ENCODE measurements at places on chromosomes 1 and 21.

- no peak for DNase-seq
Measured at GRCh38 chr1:214660900-214661299, 57.9 kb downstream of the CENPF start.

GRCh38 chr1:203601716-203602309 is 24.8 kb upstream of the ATP2B4 start:
- DNase-seq = no peak

DNA sequence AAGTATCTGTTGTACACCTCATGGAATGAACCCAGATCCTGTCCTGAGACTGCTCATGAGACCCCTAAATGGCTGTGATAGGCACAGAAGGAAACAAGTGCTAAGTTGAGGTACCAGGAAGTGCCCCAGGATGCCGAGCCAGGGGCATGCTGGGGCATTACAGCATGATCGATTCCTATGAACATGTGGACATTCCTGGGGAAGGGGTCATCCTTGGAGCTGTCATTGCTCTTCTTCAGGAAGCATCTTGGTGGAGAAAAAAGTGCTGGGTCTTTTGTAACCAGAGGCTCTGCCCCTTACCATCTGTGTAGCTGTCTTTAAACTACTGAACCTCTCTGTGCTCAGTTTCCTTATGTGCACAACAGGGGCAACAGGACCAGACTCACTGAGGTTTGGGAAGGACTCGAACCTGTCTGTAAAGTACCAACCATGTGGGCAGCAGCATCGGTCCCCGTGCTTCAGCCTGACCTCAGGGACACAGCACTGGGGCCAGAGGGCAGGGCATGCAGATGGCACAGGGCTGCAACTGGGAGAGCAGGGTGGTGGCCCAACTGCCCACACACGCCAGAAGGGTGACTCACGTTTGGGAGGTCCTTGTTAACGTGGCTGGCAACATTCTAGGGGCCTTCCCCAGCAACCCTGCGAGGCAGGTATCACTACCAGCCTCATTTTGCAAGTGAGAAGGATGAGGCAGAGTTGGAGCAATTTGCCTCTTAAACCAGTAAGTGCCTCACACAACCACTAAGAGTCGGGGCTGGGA is 142.3 kb upstream of the EDN2 start:
- no peak for DNase-seq

DNA sequence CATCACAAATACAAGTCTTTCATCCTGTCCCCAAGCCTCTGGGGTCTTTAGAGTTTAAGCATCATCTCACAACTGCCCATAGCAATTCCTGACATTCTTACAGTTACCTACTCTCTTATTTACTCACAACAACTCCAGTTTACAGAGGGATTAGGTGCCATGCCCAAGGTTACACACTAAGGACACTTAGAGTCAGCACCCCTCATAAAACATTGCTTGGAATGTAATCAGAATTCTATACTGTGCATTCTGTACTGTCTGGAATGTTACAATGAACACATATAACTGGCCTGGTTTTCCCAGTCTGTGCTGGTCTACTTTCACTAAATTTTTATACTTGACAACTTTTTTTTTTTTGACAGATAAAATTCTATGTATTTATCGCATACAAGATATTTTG is 14.5 kb upstream of the RBM15 start:
- no peak for DNase-seq

GRCh38 chr1:26744075-26744959 is 43.4 kb upstream of the PIGV start:
- DNase-seq = no peak

DNA sequence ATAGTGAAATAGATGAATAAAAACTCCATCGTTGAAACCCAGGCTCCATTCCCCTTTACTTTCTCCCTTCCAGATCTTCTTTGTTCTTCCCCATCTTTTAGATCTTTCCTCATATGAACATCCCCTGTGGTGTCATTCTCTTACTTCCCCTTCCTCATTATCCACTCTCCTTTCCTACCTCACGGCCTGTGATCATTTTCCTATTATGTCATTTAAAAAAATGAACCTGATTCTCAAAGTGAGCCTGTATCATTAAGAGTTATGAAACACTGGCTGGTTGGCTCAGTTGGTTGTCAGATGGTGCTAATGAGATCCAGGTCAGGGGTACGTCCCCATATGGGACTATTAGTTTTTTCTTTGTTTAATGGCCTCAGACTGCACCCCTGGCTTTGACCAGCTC is 38.3 kb downstream of the TCEANC2 start:
- no peak for DNase-seq

- no peak for DNase-seq
Measured at GRCh38 chr1:177119311-177119710, 45.2 kb downstream of the ASTN1 start.

GRCh38 chr1:225347123-225347683 is 80.6 kb downstream of the LBR start:
- no peak for DNase-seq

DNA sequence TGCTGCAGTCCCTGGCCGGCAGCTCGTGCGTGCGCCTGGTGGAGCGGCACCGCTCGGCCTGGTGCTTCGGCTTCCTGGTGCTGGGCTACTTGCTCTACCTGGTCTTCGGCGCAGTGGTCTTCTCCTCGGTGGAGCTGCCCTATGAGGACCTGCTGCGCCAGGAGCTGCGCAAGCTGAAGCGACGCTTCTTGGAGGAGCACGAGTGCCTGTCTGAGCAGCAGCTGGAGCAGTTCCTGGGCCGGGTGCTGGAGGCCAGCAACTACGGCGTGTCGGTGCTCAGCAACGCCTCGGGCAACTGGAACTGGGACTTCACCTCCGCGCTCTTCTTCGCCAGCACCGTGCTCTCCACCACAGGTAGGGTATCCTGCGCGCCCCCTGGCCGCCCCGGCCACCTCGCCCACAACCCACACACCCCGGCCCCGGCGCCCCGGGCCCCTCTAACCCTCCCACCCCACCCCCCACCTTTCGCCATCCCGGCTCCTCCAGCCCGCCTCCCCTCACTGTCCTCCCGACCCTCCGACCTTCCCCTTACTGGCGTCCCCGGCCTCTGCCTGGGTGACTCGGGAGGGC is 352 bp downstream of the KCNK1 start:
- DNase-seq = no peak

- no peak for DNase-seq
Measured at GRCh38 chr1:31548534-31548906, 27.8 kb upstream of the TINAGL1 start.

- no peak for DNase-seq
Measured at GRCh38 chr1:168468822-168469221, 75.0 kb downstream of the XCL2 start.

DNA sequence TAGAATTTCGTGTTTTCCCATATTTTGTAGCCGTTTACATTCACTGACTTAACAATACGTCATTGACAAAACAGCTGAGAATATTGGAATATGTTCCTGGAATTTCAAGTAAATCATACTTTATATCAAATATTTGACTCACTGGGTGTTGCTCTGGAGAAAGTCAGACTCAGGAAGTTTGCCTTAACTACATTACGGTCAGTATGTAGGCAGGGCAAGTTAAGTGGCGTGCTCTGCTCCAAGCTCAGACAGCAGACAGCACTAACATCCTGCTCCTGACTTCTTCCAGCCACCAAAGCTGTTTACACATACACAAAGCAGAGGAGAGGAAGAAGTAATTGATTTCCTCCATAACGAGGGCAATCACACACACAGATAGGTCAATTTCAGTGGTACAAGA is 414.6 kb downstream of the LRRIQ3 start:
- DNase-seq = no peak

DNA sequence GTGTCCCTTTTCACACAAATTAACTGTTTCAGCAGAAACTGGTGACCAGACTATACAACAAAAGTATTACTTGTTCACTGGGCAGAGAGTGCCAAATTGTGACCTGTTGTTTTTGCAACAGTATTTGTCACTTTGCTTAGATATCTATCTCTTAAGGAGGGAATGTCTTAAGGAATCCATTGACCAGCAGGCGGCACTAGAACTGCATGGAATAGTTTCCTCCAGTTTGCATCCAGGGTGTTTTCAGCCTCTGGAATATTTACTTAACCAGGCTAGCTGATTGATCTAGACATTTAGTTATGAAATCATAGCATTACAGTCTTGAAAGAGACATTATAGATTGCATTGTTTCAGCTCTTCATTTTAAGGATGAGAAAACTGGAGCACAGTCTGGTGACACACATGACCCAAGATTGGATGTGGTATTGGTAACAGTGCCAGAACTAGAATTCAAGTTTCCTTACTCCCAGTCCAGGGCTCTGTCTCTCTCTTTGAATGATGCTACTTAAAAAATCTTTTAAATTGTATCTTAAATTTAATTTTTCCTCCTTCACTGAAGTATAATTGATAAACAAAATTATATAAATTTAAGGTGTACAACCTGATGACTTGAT is 16.9 kb downstream of the RPTN start:
- DNase-seq = no peak

DNA sequence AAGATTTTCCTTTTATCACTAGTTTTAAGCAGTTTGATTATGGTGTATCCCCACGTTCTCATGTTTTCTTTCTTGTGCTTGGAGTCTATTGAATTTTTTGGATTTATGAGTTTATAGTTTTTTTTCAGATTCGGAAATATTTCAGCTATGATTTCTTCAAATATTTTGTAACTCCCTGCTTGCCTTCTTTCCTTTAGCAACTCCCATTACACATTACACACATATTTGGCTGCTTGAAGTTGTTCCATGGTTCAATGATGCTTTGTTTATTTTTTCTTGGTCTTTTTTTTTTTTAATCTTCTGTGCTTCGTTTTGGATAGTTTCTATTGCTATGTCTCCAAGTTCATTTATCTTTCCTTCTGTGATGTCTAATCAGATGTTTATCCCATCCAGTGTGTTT is 48.5 kb upstream of the WARS2 start:
- DNase-seq = no peak

DNA sequence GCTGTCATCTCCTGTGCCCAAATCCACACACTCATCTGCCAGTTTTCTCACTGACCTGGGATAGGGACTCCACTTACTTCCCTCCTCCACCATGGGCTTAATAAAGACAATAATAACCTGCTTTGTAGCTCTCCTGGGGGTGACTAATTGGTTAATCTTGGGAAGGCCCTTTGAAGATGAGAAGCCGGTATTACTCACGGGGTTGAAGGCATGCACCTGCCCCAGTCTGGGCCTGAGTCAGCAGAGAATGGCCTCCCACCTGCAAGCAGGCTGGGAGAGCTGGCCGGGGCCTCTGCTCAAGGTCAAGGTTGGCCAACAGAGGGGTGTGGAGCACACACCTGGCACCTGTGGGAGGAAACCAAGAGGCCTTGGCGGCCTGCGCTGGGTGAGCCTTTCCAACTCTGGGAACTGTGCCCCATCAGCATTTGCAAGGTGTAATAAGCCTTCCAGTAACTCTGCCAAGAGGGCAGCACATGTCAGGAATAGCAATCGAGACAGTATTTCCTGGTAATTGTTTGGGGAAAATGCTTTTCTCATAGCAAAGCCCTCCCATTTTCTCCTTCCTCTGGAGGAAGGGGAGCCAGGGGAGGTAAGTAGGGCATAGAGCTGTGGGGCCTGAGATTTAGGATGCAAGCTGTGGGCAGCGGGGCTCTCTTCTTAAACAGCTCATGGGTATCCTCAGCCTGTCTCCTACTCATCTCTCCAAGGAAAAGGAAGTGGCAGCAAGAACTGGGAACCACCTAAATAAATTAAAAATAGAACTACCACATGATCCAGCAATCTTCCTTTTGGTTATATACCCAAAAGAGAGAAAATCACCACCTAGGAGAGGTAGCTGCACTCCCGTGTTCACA is 49.0 kb downstream of the TOMM20 start:
- no peak for DNase-seq

- DNase-seq = no peak
Measured at GRCh38 chr1:245546875-245547274, 392.1 kb downstream of the KIF26B start.

GRCh38 chr1:108639899-108640560 is 20.9 kb downstream of the HENMT1 start:
- DNase-seq = no peak

- peak; percentile 15 for DNase-seq
Measured at GRCh38 chr1:230140221-230141020, 73.4 kb downstream of the GALNT2 start.

- DNase-seq = no peak
Measured at GRCh38 chr1:154154053-154154452, 820 bp downstream of the NUP210L start.

- no peak for DNase-seq
Measured at GRCh38 chr1:101455166-101455565, 218.3 kb downstream of the S1PR1 start.

GRCh38 chr1:63782982-63783381 is 9.2 kb downstream of the ROR1 start:
- DNase-seq = no peak

DNA sequence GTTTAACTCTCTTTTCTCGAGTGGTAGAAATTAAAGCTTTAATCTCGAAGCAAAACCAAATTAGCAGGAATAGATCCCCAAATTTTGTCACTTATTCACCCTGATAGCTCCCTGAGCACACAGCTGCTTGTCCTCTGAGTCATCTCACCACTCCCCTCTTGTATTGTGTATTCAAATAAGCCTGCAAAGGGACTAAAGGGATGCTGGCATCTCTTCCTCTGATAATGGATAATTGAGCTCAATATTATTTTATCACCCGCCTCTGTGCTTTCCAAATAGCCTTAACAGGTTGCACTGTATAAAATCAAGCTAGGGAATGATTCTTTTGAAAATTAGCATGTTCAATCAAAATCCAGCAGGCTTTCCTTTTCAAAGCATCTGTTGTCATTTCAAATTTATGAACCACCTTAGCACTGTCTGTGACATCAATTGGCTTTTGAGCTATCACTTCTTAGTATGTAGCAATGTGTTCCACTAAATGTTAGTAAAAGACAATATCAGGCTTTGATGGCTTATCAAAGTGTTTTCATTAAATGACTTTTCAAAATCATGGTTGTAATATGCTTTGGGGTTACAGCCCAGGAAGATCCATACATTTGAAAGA is 561.6 kb downstream of the PLA2G4A start:
- DNase-seq = no peak

GRCh38 chr21:17828223-17828622 is 9.1 kb upstream of the C21orf91 start:
- no peak for DNase-seq

DNA sequence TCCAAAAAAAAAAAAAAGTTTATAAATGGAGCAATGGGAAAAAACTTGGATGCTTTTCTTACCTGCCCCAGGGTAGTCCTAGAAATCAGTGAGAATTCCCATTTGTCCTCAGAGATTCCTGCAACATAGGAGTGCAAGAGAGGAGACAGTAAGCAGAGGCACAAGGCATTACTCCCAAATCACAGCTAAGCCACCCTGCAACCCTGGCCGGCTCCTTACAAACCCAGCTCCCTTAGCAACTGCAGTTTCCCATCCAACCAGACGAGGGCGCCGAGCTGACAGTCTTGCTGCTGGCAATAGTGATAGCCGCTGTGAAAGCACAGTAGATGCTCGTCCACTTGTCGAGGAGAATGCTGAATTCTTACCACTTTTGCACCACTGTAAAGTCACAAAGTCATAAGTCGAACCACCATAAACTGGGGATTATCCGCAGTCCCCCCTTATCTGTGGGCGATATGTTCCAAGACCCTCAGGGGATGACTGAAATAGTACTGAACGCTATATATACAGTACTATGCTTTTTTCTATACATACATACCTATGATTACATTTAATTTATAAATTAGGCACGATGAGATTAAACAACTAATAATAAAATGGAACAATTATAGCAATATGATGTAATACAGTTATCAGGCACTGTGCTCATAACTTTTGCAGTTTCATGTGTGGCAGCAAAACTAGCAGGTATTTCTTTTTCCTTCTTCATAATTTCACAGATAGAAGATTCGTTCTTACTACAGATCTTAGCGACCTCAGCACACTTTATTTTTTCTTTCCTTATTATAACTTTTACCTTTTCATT is 6.0 kb upstream of the PITHD1 start:
- peak; percentile 59 for DNase-seq

- no peak for DNase-seq
Measured at GRCh38 chr1:44620072-44620471, 54.2 kb downstream of the TMEM53 start.
